ENCODE measurements at places on chromosomes 12 and 14. TPM values are rescaled to one million over a fixed set of nuclear protein-coding genes. Genes with fewer than 3 reads are reported as not detected.

Gene ACSM4
- total RNA-seq: not detected

DNA sequence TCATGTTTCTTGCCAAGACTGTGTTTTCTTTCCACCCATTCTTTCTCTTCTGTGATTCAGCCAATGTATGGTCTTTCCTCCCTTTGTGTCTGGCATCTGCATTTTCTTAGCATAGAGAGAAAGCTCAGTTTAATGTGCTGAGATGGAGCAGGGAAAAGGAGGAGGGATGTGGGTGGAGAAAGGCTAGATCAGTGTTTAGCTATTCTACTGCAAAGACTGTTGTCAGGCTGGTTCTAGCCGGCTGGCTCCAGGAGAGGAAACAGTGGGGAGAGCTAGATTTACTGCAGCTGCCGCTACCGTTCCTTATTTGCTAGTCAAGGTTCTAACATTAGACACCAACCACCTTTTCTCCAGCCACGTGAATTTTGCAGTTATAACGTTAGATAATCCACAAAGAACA, 5.2 kb upstream of the RIMKLB start:
- peaks cover 26% of the 10 kb centered on the region for H3K27me3 ChIP-seq
- H3K4me1 ChIP-seq: peaks cover 9% of the 10 kb centered on the region
- no peaks in the 10 kb centered on the region for H3K36me3 ChIP-seq
- H3K4me3 ChIP-seq: no peak overlapping the region

- H3K36me3 ChIP-seq: no peaks in the 10 kb centered on the region
- no peaks in the 10 kb centered on the region for H3K4me1 ChIP-seq
- no peaks in the 10 kb centered on the region for H3K27me3 ChIP-seq
- no peak for DNase-seq
Observed at GRCh38 chr12:77841521-77841920, 10.8 kb downstream of the NAV3 start.

Gene RTL1
- total RNA-seq: not detected

- peaks cover 16% of the 10 kb centered on the region for H3K36me3 ChIP-seq
- peaks cover 24% of the 10 kb centered on the region for H3K4me1 ChIP-seq
- DNase-seq: no peak
- no peaks in the 10 kb centered on the region for H3K27me3 ChIP-seq
- H3K4me3 ChIP-seq: no peak overlapping the region
Observed at GRCh38 chr12:26768611-26769603, 64.1 kb downstream of the ITPR2 start.

- peaks cover 2% of the 10 kb centered on the region for H3K27me3 ChIP-seq
- no peak overlapping the region for H3K4me3 ChIP-seq
- H3K4me1 ChIP-seq: peaks cover 15% of the 10 kb centered on the region
- peak overlapping the region; percentile 56 for H3K27ac ChIP-seq
Observed at GRCh38 chr12:76588881-76589565, 29.5 kb upstream of the OSBPL8 start.

DNA sequence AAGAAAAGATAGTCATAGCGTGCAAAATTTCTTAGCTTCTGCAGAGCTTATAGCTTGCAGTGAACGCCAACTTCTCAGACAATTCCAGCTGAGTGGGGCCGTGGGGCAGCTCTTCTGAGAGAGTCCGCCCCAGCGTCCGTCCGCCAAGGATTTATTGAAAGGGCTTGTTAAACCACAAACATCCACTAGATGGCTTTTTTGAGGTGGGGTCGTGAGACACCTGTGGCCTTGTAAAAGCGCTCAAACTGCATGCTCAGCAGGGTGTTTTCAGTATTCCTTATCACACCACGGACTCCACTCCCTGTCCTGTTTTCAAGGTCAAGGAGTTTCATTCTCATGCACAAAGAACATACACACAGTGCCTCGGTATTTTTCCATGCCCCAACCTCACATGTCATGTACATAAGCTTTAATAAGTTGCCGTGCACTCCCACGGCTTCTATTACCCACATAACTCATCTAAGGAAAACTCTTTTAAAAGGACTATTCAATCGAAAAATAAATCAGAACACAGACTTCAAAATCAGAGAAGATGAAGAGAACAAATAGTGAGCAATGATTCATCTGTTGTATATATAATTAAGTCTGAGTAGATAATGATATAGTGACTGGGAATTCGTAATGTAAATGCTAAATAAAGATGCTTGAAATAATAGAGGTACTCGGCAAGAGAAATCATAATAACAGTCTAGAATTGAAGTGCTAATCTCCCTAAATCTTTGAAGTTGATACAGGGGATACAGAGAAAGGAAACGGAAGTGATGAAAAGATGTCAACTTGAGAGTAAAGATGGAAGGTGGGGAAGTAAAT, 46.7 kb downstream of the WBP11 start:
- peaks cover 16% of the 10 kb centered on the region for H3K36me3 ChIP-seq
- H3K4me3 ChIP-seq: no peak overlapping the region
- no peaks in the 10 kb centered on the region for H3K27me3 ChIP-seq
- H3K27ac ChIP-seq: no peak overlapping the region

DNA sequence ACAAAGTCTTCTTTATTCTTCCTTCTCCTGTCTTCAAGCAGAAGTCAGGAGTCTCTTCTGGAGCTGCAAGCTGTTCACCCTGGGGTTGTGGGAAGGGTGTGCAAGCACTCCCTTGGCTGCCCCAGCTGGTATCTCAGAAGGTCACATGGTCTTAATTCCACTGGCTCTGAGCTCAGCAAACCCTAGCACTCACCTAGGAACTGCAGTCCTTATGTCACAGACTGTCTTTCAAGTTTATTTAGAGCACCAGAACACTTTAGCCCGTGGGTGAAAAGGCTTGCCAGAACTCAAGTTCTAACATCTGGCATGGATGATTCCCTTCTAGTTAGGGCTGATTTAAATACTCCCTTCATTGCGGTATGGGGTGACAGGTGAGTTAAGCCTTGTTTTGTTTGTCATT, 379.0 kb downstream of the CCER1 start:
- no peaks in the 10 kb centered on the region for H3K4me1 ChIP-seq
- H3K36me3 ChIP-seq: no peaks in the 10 kb centered on the region
- no peak overlapping the region for H3K4me3 ChIP-seq
- H3K27me3 ChIP-seq: no peaks in the 10 kb centered on the region

Data from activated CD8-positive, alpha-beta T cell treated with anti-CD3 and anti-CD28 coated beads, Interleukin-2, amount 10 ng/mL, durations not matched to agents 7 days and 5 days (primary cell).